ENCODE measurements at places on chromosomes 16 and 17.
A peak's percentile ranks its signal among the peaks of the same experiment; 100 is the strongest.

GRCh38 chr17:74485841-74486240 lies 19.4 kb downstream of the CD300A start:
- DNase-seq = no peak

GRCh38 chr17:32104158-32104557 lies 38.1 kb upstream of the RHOT1 start:
- DNase-seq = no peak

- DNase-seq = no peak
Observed at GRCh38 chr16:56370875-56371659, 54.3 kb downstream of the AMFR start.

DNA sequence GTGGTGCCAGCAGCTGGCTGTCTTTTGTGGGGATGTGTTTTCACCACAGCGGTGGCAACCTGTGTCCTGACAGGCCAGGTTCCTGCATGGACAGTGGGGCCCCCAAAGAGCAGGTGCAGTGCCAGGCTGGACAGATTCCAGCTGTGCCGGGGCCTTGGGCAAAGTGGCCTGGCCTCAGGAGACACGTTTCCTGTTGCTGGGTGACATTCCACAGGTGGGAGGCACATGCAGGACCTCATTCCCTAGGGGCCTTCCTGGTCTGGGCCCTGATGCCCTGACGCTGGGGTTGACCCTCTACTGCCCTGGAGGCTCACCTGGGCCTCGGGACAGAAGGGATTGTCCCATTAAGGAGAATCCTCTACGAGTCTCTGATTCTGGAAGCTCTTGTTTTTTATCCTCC lies 182.4 kb downstream of the RAB11FIP4 start:
- DNase-seq = no peak

DNA sequence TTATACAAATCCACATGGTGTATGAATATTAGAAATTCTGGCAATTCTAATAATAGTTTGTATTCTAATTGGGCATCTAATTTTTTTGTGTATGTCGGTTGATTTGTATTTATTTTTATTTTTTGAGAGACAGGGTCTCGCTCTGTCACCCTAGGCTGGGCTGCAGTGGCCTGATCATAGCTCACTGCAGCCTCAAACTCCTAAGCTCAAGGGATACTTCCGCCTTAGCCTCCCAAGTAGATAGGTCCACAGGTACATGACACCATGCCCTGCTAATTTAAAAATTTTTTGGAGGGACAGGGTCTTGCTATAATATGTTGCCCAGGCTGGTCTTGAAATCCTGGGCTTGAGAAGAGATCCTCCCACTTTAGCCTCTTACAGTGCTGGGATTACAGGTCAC lies 104.6 kb downstream of the TRIM37 start:
- no peak for DNase-seq

GRCh38 chr16:75207831-75208230 lies 870 bp upstream of the CTRB2 start:
- no peak for DNase-seq

GRCh38 chr16:58511933-58512815 lies 3.1 kb upstream of the SETD6 start:
- DNase-seq = peak; percentile 83

DNA sequence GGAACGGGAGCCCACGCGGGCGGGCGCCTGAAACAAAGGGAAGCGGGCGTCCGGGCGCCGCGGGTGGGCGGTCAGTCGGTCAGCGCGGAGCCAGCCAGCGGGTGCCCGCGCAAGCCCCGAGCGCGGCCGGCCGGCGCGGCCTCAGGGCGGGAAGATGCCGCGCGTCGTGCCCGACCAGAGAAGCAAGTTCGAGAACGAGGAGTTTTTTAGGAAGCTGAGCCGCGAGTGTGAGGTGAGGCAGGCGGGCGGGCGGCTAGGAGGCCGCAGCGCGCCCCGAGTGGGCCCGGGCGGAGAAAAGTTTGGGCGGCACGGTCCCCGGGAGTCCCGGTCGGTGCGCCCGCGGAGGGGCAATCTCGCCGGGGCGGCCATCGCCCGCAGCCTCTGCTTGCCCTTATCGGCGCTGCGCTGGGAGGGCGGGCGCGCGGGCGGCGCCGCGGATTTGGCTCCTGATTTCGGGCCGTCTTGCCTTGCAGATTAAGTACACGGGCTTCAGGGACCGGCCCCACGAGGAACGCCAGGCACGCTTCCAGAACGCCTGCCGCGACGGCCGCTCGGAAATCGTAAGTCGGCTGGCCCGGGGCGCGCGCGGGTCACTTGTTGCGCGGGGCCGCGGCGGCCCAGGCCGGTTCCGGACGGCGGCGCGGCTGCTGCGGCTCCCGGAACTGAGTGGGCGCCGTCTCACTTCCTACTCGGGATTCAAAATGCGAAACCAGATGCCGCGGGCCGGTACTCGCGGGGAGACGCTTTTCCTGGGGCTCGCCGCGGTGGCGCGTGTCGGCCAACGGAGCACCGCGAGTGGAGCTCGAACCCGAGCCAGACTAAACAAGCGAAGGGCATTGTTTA lies 526 bp downstream of the CBFB start:
- DNase-seq = peak; percentile 55

DNA sequence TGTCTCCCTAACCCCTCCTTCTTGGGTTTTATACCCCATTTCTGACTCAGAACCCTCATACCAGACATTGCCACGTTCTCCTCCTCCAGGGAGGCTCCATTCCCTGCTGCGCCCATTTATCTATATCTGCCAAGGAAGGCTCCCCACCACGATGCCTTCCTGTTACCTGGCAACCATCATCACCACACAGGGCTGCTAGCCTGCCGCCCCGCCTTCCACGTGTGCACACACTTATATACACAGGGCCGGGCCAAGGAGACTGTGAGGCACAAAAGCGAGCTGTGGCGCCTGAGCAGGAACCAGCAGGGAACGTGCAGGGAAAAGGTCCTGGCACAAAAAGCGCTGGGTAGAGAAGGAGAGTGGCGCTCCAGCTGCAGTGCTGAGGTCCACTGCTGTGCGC lies 261.8 kb downstream of the CBLN1 start:
- DNase-seq = no peak

- DNase-seq = no peak
Observed at GRCh38 chr17:82752371-82753200, 721 bp downstream of the TBCD start.

DNA sequence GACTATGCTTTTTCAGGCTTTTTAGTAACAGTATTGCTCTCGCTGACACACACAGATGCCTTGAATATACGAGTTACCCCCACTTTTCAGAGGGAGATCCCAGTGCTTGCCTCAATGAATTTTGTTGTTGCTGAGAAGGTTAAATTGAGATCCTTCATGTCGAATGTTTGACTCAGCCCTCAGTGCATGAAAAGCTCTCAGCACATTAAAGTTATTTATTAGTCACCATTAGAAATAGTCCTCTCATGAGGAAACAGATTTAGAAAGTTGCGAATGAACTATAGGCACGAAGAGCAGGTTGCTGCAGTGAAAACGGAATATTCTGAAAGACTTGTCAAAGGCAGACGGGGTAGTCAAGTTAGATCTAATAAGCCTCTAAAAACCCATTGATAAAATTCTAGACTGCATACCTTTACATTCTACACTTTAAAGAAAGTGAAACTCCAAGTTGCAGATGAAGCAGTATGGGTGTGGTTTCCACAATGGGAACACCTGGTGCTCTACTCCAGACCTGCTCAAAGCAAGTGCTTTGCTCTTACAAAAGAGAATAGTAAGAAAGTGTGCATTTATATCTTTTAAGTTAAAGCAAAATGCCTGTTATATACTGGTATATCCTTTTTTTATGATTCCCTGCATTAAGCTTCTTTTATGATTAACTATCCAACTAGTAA lies 238.1 kb downstream of the MAF start:
- DNase-seq = no peak

DNA sequence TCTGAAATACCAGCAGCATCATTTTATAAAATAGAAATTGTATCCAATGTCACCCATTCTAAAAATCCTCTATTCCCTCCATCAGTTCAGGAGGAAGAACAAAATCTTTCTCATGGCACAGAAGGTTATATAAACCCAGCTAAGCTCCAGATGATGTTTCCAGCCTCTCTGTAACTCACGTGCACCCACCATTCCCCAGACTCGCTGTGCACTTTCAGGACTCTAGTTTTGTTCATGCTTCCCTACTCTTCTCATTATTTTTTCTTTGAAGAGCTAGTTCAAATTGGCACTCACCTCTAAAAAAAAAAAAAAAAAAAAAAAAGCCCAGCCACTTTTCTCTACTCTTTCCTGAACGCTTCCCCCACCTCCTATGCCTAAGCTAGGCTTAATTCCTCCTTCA lies 36.0 kb upstream of the SHISA6 start:
- no peak for DNase-seq

- no peak for DNase-seq
Observed at GRCh38 chr17:70028978-70029767, 45.9 kb upstream of the KCNJ16 start.

DNA sequence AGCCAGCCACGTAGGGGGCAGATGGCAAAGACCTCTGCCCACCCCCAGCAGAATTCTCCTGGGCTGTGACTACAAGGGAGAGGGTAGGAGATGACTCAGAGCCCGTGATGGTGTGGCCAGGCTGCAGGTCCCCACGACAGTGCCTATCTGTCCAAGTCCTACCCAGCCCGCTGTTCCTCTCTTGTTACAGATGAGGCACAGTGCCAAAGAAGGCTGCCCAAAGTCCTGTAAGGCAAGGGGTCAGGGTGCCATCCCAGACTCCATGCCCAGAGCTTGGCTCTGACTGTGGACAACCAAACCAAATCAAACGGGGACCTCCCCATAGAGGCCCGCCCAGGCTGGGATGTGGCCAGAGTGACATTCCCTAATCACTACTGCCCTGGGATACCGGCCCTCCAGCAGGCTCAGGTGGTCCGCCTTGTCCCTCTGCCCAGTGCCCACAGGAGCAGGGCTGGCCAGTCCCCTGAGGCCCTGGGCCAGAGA lies 12.6 kb upstream of the BCAR1 start:
- no peak for DNase-seq

- no peak for DNase-seq
Observed at GRCh38 chr16:26988186-26988585, 78.5 kb upstream of the C16orf82 start.

DNA sequence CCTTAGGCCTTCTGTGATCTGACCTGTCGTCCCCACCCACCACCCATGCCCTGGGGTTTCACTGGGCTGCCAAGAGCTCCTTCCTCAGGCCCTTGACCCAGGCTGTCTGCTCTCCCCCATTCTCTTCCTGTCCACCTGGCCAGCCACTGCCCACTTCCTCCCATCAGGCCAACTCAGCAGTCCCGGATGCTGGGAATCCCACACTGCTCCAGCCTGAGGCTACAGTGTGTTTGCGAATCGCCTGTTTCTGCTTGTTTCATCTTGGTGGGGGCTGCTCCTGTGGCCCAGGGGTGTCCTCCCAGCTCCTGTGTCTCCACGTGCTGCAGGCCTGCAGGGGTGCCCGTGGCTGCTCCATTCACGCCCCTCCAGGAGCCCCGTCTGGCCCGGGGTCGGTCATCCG lies 839 bp upstream of the METRN start:
- no peak for DNase-seq

- DNase-seq = peak; percentile 34
Observed at GRCh38 chr16:19555938-19556771, 652 bp downstream of the VPS35L start.

DNA sequence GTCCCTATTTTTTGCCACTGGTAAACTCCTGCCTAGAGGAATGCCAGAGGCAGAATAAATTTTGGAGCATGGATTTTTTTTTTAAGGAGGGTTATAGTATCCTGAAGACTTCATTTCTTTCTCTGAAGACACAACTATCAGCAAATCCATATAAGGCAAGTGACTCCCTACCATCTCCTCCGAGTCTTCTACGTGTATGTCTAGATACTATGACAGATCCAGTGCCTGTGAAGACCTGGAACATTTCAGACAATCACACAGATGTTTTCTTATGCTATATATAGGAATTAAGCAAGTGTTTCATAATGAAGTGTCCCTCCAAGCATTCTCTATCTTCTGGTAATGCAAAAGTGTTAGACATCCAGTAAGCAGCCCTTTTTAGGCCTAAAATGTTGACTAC lies 255.5 kb upstream of the TBX2 start:
- DNase-seq = no peak

- DNase-seq = no peak
Observed at GRCh38 chr16:10067835-10068234, 114.4 kb downstream of the GRIN2A start.

DNA sequence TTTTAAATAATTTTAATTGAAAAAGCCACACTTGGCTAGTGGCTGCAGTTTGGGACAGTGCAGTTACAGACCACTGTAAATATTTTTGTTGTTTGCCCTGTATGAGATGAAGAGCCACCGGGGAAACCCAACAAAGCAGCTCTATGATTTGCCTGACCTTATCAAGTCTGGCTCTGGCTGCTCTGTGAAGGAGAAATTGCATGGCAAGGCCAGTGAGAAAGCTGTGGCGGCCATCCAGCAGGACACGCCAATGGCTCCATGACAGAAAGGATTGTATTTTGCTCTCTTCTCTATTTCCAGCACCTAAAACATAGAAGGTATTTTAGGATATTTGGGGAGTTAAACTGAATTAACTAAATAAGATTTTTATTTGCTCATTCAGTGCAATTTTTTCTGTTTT lies 330.0 kb upstream of the DYNLRB2 start:
- no peak for DNase-seq

DNA sequence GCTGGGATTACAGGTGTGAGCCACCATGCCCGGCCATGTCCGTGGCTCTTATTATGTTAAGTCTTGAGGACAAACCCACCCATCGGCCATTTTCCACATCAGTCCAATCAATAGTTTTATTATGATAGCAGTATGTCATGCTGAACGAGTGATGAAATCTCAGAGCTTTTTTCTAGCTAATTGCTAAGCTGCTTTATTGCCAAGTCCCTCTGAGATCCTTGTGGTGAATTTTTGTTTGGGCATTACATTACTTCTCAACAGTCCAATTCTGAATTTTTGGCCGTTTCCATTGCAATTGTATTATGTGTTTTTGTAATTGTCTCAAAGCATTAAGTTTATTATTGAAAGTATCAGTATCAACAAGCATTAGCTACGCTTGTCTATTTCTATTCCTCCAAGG lies 10.9 kb downstream of the RNF112 start:
- no peak for DNase-seq

DNA sequence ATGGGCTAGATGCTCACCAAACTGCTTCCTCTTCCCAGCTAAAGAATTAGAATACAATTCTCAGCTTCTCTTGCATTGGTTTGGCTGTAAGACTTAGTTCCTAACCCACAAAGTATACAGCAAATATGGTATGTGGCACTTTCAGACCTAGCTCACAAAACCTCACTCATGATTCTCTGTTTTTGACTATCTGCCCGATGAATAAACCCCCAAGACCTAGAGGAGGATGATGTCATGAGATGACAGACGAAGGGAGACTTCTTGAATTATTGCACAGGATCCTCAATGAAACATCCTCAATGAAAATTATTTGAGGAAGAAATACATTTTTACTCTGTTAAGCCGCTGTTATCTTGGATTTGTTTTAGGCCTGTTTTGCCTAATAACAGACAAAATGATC lies 14.3 kb downstream of the CNOT1 start:
- no peak for DNase-seq
